Esophagus muscularis mucosa (tissue), 4 donors: ENCODE measurements at places on chromosomes 6 and 20. TPM values are rescaled to one million over a fixed set of nuclear protein-coding genes. Genes with fewer than 3 reads are reported as not detected.

- no peak for DNase-seq
These were observed 22.8 kb downstream of the PCMTD2 start for GRCh38 chr20:64278317-64278681.

DNA sequence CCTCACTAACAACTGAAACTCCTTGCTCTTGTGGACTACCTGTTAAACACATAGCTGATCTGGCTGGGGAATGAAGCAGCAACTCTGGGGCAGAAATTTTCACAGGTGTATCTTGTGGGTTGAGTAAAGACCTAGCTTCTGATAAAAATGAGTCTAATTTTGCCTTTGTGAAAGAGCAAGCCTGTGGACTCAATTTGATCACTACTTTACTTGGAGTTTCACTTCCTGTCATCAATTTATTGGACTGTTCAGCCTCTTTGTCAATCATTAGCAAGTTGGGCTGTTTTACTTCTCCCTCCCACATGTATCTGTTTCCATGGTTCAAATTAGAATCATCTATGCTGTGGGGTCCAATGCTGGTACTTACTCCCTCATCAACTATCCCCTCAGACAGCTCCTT lies 29.6 kb upstream of the CRIP3 start:
- DNase-seq, result no peak

DNA sequence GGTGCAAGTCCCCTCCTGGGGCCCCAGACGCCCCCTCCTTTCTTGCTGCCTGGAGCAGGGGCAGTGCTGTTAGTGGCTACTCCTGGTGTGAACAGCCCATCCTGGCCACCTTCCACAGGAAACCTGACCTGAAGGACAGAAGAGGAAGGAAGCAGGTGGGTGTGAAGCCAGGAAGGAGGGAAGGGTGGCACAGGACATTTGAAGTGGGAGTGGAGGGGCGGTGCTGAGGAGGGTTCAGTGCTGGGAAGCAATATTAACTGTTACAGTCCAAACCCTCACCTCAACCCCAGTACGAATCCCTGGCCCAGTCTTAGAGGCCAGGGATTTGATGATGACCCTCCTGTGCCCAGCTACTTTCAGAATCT lies 766 bp downstream of the PRICKLE4 start:
- no peak for DNase-seq

DNA sequence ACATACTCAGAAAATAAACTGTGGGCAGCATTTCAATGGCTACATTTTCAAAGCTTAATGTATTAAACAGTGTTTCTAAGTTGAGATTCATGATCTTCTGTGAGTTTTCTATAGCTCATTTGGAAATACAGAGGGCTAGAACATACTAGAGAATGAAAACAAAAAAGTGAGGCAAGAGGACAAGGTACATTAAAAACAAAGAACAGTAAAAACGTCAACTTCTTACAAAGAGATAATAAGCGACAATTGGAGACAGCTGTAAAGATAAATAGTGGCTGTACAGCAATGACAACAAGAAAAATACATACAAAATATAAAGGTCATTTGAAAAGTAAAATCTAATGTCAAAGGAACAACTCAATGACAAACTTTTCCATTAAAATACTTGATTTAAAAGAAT lies 94.3 kb downstream of the REV3L start:
- no peak for DNase-seq

The SAMD10 gene
- total RNA-seq, result 2.1 TPM

The OPN5 gene
- total RNA-seq, result not detected
